Mammary epithelial cell (primary cell): ENCODE measurements at places on chromosomes 2 and 18. TPM values are rescaled to one million over a fixed set of nuclear protein-coding genes. Genes with fewer than 3 reads are reported as not detected.

Gene FEV
- polyA plus RNA-seq: not detected

Gene RNPEPL1
- polyA plus RNA-seq: 12.8 TPM

Gene KIF5C
- 0.06 TPM for polyA plus RNA-seq

Gene TMEM214
- polyA plus RNA-seq: 84.8 TPM

Gene MEP1B
- polyA plus RNA-seq: not detected

Gene PDE1A
- 0.05 TPM for polyA plus RNA-seq

Gene GYPC
- polyA plus RNA-seq: 1.00 TPM

Gene AMER3
- not detected for polyA plus RNA-seq

Gene SGPP2
- 0.96 TPM for polyA plus RNA-seq

Gene EFEMP1
- 232 TPM for polyA plus RNA-seq

Gene AGXT
- polyA plus RNA-seq: not detected

Gene PDE11A
- 0.10 TPM for polyA plus RNA-seq

Gene SERPINB12
- not detected for polyA plus RNA-seq

Gene HEATR5B
- 9.9 TPM for polyA plus RNA-seq

Gene DOK1
- 4.9 TPM for polyA plus RNA-seq

Gene SCN9A
- polyA plus RNA-seq: 0.49 TPM
